A549 treated with DMSO at 1 μM for 4 hours (cell line): ENCODE measurements at places on chromosomes 12 and 14. TPM values are rescaled to one million over a fixed set of nuclear protein-coding genes. Genes with fewer than 3 reads are reported as not detected.

Gene GYS2
- total RNA-seq: not detected in 5 replicates

Gene CCDC197
- not detected in 5 replicates for total RNA-seq

Gene CRACR2A
- 1.5 to 1.8 TPM (median 1.6 TPM) in 5 replicates for total RNA-seq

Gene NOXRED1
- 0.07 to 0.14 TPM (median 0.13 TPM) in 3 of 5 replicates, not detected in the others for total RNA-seq

Gene DNAAF2
- total RNA-seq: 11.7 to 14.2 TPM (median 14.0 TPM) in 5 replicates

Gene KERA
- total RNA-seq: not detected in 5 replicates

Gene LPAR5
- total RNA-seq: 0.38 to 0.71 TPM (median 0.53 TPM) in 5 replicates

Gene P2RX2
- not detected in 5 replicates for total RNA-seq

Gene PRH2
- 0.37 TPM in 1 of 5 replicates, not detected in the others for total RNA-seq

Gene APOF
- not detected in 5 replicates for total RNA-seq

Gene RD3L
- total RNA-seq: not detected in 5 replicates

Gene ATP5F1B
- total RNA-seq: 826 to 929 TPM (median 883 TPM) in 5 replicates

Gene HOXC4
- total RNA-seq: 2.7 to 4.7 TPM (median 3.9 TPM) in 5 replicates

Gene CD27
- total RNA-seq: not detected in 5 replicates

Gene FOXG1
- 0.08 to 0.15 TPM (median 0.09 TPM) in 5 replicates for total RNA-seq

Gene PPP2R3C
- total RNA-seq: 23.5 to 27.1 TPM (median 26.5 TPM) in 5 replicates

Gene NDUFA12
- total RNA-seq: 127 to 178 TPM (median 132 TPM) in 5 replicates

Gene GLI1
- total RNA-seq: 9.3 to 13.8 TPM (median 11.2 TPM) in 5 replicates

Gene PRR13
- 304 to 405 TPM (median 367 TPM) in 5 replicates for total RNA-seq

Gene TBC1D30
- 1.9 to 2.5 TPM (median 2.0 TPM) in 5 replicates for total RNA-seq

Gene TCP11L2
- 2.6 to 14.2 TPM (median 3.4 TPM) in 5 replicates for total RNA-seq

Gene OVCH1
- total RNA-seq: not detected in 5 replicates

Gene MGP
- total RNA-seq: 0.15 TPM in 1 of 5 replicates, not detected in the others

Gene ZNF664
- 55.9 to 71.9 TPM (median 68.2 TPM) in 5 replicates for total RNA-seq

Gene CLEC4E
- 0.37 to 0.74 TPM (median 0.41 TPM) in 5 replicates for total RNA-seq

Gene SLC15A5
- not detected in 5 replicates for total RNA-seq

Gene AKAP3
- total RNA-seq: 0.07 to 0.27 TPM (median 0.17 TPM) in 4 of 5 replicates, not detected in the other

Gene NID2
- total RNA-seq: 15.1 to 22.0 TPM (median 19.6 TPM) in 5 replicates

Gene VEZT
- total RNA-seq: 60.3 to 76.0 TPM (median 73.5 TPM) in 5 replicates
